Aorta (tissue), 5 donors: ENCODE measurements at places on chromosomes 4 and X. TPM values are rescaled to one million over a fixed set of nuclear protein-coding genes. Genes with fewer than 3 reads are reported as not detected.

The HS6ST2 gene
- 0.09 TPM for total RNA-seq

DNA sequence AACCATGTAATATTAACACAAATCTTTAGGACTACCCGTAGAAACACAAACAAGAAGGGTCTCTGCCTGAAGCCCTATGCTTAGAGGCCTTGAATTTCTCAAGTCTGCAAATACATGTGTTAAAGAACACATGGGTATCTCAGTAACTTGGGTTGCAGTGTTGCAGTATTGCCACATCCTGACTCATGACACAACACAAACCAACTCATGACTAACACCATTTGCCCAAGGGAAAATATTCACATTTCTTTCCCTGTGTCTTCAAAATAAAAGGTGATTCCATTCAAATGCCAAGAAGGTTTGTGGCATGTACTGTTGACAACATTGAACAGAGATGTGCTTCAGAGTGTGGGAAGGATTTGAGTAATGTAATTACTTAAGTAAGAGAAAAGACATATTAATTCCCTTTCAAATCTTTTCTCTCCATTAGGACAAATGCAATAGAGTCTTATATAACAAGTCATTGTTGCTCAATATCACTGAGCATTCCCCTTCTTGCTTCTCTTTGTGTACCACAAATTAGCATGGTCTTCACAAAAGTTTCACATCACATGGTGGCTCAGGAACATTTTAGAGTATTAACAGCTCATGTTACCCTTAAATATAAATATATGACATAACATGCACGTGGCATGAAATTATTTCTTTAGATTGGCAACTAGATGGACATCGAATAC, 487.1 kb downstream of the STPG2 start:
- DNase-seq = no peak

DNA sequence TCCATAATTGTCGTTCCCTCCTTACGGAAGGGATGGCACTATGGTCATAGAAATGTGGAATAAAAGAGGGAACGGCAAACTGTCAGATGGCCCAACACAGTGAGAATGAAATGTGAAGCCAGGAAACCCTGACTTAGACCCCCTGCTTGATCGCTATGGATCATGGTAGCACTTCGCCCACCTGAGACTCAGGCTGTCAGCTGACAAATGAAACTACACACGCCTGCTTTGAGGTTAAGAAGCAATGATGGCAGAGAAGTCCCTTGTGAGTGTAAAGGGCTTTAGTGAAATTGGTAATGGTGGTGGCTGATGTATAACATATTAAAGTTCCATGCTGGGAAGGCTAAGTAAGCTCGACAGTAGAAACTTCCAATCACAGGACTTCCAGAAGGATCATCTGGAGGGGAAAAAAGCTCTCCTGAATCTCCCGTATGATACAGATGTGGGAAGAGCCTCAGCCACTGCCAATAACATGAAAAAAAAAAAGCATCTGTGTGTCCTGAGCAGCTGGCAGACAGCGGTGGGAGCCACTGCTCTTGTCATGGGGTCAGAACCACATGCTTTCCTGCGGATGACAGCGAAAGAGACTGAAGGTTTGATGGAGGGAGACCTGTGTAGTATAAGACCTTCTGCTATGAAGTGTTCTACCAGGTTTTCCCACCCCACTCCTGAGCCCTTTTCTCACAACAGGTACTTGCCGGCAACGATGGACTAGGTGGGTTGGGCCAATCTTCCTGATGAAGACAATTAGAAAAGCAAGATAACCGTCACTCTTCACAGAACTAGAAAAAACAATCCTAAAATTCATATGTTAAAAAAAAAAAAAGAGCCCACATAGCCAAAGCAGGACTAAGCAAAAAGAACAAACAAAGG, 107.6 kb downstream of the AFAP1 start:
- DNase-seq = no peak

DNA sequence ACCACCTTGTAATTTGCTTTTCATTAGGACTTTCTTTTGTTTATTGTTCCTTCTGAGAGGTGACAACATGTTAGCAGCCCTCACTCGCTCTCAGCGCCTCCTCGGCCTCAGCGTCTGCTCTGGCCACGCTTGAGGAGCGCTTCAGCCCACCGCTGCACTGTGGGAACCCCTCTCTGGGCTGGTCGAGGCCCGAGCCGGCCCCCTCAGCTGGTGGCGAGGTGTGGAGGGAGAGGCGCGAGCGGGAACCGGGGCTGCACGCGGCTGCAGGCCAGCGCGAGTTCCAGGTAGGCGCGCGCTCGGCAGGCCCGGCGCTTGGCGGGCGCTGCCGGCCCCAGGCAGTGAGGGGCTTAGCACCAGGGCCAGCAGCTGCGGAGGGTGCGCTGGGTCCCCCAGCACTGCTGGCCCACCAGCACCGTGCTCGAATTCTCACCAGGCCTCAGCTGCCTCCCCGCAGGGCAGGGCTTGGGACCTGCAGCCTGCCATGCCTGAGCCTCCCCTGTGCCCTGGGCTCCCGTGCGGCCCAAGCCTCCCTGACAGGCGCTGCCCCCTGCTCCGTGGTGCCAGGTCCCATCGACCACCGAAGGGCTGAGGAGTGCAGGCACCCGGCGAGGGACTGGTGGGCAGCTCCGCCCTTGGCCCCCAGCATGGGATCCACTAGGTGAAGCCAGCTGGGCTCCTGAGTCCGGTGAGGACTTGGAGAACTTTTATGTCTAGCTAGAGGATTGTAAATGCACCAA, 9.2 kb upstream of the AP1AR start:
- no peak for DNase-seq

DNA sequence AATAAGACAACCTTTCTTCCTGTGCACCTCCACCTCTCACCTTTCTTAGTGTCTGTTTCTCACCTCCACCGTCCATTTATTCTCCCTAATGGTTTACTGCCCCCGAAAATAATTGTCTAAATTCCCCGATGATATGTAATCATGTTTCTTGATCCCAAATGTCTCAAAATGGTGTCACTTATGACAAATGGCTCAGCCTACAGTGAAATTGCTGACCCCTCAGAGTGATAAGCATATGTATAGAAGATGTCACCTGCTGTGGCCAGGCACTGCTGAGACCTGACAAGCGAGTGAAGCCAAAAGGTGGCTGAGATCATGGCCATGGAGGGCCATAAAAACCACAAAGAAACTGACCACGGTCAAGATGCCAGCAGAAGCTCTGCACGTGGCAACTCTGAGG, 35.7 kb downstream of the MSL3 start:
- DNase-seq = no peak
